ENCODE measurements at places on chromosomes 3 and 15.
A peak's percentile ranks its signal among the peaks of the same experiment; 100 is the strongest.

DNA sequence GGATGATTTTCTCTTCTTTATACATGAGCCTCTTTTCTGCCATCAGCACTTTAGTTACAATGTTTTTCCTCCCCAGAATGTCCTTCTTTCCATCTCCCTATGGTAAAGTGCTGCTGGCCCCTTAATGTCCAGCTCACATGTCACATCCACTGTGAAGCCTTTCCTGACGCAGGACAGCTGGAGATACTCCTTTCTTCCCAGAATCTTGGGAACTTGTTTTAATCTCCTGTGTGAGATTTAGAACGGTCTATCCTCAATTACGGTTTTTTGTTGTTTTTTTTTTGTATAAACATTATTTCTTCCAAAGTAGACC is 147.7 kb upstream of the TSC22D2 start:
- DNase-seq, result no peak

DNA sequence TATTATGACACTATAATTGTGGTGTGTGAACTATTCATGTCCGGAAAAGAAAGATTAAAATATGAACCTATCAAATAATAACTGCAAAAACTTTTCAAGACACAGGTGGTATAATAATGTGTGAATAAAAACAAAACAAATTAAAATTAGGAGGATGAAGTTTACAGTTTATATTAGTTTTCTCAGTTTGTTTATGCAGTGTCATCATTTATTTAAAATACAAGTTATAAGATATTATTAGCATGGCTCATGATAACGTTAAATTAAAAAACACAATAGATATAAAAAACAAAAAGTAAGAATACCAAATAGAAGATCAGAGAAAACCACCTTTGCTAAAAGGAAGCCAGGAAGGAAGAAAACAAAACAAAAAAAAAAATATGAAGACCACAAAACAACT is 963.8 kb upstream of the ALCAM start:
- DNase-seq, result no peak

DNA sequence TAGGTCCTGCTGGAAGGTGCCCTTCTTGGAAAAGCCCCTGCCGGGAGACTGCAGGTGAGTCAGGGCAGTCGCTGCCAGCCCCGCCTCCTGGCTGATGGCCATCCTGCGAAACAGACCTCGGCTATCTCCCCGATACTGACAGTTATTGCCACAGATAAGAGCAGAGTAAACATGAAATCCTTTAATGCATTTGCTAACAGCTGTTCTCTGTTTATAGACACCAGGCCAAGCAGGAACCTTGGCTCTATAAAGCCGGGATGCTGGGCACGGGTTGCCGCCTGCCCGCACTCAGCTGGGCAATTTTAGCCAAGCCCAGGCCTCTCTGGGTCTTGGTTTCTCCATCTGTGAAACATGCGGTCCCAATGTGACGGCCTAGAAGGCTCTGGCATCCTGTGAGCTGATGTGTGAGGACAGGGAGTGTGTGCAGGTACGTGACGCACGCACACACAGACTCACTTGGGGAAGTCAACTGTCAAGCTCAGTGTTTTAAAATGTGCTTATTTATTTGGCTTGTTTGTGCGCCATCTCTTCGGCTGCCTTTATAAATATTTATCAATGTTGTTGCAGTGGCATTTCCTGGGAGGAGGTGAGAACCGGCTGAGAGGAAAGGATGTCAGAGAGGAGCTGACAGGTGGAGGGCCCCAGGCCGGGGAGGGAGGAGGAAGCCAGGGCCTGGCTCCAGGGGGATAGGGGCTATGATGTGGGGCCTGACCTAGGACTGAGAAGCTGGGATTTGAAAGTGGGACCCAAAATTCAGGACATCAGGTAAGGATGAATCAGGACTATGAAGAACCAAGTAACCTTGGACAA is 50.8 kb upstream of the PRR23E start:
- DNase-seq, result peak; percentile 79

DNA sequence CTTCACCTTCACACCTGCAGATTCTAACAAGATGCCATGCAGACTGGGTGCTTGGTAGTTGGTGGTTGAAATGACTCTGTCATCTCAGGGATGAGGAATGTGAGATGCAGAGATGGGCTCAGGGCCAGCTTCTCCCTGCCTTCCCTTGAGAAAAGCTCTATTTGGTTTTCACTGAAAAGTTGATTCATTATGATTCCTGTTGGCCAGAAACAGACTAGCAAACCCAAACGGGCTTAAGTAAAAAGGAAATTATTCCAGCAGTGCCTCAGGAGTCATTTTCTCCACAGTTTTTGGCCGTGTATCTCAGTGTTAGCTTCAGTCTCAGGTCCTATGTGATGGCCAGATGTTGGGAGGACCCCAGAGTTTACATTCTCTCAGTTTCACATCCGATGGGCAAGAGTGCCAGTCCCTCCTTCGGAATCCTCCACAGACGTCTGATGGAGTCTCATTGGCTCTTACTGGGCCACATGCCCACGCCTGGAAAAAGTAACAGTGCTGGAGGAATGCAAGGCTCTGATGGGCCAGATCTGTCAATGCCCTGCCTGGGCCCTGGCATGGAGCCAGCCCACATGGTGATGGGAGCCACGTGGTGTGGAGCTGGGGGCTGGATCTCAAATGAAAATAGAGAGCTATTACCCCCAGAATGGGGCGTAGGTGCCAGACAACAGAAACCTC is 22.3 kb upstream of the SACM1L start:
- DNase-seq, result no peak

- DNase-seq, result no peak
These were observed 606.9 kb upstream of the KCNMB2 start for GRCh38 chr3:177929310-177929709.

DNA sequence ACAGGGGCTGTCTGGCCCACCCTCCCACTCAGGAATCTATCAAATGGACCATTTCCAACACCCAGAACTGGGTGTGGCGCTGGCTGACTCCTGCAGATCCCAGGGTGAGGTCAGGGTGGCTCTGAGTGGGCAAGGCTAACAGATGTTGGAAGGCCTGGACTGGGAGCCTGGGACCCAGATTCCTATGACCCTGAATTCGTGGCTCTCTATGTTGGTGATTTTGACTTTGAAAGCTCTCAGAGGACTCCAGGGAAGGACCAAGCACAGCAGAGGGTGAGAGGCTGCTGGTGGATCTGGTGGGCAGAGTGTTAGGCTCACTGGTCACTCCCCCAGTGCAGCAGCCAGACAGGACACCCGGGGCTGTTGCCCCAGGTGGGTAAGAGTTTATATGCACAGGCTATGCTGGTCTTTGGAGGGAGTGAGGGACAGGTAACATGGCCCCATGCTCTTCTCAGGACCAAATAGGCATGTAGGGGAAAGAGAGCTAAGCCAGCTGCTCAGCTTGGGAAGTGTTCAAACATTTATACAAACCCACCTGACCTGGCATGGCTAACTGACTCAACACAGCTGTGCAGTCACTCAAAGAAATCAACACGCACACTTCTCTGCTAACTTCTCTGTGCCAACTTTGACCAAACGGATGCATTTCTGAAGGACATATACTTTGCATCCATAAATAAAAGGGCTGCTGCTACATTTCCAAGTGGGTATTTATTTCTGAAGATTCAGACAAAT is 62.6 kb upstream of the RAB6B start:
- DNase-seq, result no peak

GRCh38 chr3:13348661-13349396 is 71.3 kb downstream of the NUP210 start:
- no peak for DNase-seq

DNA sequence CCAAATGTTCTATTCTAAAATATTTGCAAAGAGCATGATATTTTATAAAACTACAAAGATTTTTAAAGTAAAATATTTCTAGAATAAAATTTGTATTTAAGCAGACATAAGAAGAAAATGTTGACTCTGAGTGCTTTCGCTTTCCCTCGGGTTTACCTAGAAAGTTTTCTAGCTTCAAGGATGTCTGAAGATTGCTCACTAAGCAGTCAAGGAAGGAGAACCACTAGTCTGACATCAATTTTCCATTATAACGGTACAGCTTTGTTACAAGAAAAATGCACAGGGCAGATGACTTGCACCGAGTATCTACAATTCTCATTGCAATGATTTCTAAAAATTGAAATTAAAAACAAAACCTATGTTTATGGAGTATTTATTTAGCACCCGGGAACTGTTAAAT is 14.2 kb downstream of the GPR15 start:
- no peak for DNase-seq

DNA sequence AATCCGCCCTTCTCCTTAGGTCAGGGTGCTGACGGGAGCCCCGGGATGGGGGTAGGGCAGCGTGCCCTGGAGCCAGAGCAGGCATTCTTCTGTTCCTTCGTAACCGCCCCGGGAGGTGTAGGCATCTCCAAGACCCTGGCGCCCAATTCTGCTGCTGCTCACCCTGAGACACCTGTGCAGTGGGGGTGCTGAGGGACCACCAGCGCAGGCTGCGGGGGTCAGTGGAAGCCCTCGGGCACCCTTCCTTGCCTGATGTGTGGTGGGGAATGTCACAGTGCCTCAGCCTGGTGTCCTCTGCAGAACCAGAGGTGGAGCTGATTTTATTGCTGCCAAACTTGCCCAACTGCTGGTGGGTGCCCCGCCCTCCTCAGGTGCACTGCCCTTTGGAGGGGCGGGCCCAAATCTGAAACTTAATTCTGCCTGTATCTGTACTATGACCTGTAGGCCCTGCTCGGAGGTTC is 7.3 kb downstream of the CSK start:
- peak; percentile 86 for DNase-seq

DNA sequence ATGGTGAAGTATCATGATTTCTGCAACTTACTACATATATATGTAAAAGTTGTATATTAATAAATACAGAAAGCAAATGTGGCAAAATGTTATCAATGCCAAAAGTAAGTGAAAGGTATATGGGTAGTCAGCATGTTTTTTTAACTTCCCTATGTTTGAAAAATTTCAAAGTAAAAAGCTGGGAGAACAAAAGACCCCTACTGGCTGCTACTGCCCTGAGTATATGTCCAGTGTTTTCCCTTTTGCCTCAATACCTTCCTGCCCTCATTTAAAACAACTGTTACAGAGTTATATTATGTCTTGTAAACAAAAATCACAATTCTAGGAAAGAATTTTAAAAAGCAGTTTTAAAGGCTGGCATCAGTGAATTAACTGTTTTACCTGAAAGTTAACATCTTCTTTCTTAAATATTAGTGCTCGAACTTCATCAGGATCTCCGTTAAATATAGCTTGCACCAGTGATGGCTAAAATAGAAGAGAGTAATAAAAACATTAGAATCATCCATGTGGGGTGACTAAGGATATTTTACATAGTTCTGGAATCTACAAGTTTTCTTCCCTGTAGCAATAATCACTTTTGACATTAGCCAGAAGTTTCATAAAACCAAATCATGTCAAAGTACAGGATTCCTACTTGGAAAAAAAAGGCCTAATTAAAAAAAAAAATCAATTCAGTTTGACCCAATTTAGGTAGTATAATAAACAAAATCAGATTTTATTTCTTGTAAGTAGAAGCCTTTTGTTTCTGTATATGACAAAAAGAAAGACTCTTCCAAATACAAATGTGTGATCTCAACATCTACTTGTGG is 2.7 kb downstream of the ANKRD28 start:
- no peak for DNase-seq

DNA sequence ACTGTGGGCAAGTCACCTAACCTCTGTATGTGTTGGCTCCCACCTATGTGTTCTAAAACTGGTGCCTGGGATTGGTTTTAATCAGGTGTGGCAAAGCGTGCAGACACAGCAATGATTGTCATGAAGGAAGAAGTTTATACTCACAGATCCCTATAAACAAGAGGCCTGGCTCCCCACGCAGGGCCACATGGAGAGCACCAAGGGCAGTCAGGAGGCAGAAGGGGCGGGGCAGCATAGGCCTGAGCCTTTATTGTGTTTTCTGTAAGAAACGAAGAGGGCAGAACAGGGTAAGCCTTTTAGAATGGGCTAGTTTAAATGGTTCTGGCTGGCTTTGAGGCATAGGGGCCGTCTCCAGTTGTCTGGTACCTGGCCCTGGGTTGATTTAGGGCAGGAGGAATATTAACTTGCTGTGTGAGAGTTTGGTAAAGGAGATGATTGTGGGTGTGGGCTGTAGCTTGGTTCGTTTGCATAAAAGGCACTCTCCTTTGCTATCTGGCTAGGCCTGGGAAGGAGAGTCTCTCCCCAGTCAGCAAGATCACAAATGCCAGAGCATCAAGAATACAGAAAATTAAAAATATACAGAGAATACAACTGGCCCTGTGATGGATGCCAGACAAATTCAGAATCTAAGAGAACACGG is 2.2 kb upstream of the FBXW12 start:
- DNase-seq, result no peak

DNA sequence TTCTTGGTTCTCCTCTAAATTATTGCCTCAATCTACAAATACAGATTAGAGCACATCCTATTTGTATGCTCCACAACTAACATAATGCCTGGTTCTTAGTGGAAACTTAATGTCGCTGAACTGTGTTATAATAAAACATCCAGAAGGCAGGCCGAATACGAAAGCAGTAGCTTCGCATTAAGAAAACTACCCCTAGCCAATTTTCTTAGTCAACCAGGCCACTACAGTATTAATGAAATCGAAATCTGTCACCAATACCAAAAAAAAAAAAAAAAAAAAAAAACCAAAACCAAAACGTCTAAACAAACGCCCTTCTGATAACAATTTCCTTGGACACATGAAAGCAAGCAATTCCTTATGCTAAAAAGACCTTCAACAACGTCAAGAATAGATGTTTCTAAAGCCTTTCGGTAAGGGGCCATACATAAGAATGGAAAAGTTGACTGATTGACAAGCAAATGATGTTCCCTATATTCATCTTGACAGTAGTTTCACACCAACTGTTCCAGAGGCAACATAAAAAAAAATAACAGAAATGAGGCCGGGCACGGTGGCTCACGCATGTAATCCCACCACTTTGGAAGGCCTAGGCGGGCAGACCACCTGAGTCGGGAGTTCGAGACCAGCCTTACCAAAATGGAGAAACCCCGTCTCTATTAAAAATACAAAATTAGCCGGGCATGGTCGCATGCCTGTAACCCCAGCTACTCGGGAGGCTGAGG is 1.3 kb downstream of the DENND6A start:
- no peak for DNase-seq

DNA sequence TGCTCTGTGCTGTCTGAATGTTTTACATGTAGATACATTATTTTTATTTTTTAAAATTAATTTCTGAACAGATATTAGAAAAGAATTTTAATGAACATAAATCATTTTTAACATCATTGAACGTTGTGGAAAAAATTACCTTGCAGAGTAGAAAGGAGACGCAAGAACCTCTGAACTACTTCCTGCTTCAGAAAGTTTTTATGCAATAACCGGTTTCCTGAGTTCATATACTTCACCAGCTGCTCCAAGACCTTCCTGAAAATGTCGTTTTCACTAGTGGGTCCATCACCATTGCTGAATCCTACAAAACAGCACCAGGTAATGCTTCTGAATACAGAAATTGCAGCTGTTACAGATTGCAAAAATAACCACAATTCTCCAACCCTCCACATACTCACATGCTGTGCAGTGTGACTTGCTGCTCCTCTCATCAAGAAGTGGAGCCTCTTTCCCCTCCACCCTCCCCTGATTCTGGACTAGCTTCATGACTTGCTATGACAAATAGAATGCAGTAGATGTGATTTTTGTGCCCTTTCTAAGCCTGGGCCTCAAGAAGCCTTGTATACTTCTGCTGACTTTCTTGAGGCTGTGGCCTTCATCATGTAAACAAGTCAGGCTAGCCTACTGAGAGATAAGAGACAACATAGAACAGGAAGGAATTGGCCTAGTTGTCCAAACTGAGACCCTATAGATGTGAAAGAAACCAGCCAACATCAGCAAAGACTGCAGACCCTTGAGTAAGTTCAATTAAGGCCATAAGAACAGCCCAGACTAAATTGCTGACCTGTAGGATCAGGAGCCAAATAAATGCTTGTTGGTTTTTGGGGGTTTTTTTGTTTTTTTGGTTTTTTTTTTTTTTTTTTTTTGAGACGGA is 80.4 kb downstream of the TRANK1 start:
- no peak for DNase-seq

Measured in right lobe of liver (tissue), 6 donors.